ENCODE measurements at places on chromosomes 7 and 10. TPM values are rescaled to one million over a fixed set of nuclear protein-coding genes. Genes with fewer than 3 reads are reported as not detected.

GRCh38 chr10:80414142-80414895, 6.0 kb downstream of the PRXL2A start:
- no peak for DNase-seq

GRCh38 chr7:111763221-111763801, 201.0 kb upstream of the IMMP2L start:
- no peak for DNase-seq

- DNase-seq: no peak
These were observed 482.4 kb upstream of the SEMA3D start for GRCh38 chr7:85669225-85669624.

- DNase-seq: no peak
These were observed 59.2 kb downstream of the LHPP start for GRCh38 chr10:124520558-124521428.

DNA sequence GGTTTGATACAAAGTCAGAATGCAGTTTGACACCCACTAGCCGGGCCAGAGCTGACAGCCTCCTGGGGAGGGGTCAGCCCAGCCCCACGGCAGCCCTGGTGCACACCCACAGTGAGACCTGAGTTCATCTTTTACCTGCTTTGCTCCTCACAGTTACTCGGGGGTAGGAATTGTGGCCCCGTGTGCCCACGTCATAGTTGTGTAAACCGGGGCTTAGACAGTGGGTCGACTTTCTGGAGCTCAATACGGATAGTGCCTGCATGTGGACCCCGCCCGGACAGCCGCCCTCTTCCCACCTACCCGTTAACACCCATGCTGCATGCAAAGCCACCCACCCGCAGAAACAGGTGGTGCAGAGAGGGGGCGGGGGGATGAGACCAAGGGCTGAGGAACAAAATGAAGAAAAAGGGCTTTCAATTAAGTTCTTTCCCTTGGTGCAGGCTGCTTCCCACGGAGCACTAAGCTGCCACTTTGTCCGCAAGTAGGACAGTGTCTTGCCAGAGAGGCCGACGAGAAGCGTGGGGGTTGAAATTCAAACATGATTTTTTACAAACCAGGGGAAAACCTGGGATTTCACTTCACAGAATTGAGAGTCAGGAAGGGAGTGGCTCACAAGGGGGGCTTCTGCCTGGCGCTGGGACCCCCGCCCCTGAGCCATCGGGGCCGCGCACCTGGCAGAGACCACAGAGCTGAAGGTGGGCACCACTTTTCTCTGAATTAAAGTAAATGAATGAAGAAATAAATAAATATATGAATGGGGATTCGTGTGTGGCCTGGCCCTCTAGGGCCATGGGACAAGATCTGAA, 24.6 kb upstream of the FOXL3 start:
- DNase-seq: no peak

GRCh38 chr10:63522995-63523394, 1.8 kb downstream of the REEP3 start:
- DNase-seq: no peak

DNA sequence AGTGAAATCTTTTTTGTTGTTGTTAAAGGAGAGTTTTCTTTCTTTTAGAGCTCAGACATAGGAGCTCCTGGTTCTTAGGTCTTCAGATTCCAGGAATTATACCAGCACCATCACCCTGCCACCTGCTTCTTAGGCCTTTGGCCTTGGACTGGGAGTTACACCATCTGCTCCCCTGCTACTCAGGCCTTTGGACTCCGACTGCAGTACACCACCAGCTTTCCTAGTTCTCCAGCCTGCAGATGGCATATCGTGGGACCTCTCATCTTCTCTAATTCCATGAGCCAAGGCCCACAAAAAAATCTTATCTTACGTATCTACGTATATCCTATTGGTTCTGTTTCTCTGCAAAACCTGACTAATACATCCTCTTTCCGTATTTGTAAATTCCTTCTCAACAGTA, 5.1 kb upstream of the TACC2 start:
- no peak for DNase-seq

GRCh38 chr7:17631061-17631460, 309.2 kb downstream of the SNX13 start:
- no peak for DNase-seq

GRCh38 chr7:42274053-42274452, 37.0 kb upstream of the GLI3 start:
- no peak for DNase-seq

DNA sequence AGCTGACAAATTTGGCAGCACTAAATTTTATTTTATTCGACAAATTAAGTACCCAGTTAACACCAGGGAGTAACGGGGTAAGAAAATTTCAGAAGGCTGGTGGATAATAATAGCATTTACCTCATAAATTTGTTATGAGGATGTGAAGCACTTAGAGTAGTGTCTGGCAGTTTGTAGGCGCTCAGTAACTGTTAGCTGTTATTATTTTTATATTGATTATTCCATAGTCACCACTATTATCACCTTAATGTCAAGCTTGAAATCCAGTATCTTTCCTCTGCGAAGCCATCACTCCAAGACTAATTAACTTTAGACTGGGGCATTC, 563 bp upstream of the COA1 start:
- DNase-seq: no peak

GRCh38 chr7:142669074-142669654, 80.1 kb upstream of the PRSS1 start:
- no peak for DNase-seq

DNA sequence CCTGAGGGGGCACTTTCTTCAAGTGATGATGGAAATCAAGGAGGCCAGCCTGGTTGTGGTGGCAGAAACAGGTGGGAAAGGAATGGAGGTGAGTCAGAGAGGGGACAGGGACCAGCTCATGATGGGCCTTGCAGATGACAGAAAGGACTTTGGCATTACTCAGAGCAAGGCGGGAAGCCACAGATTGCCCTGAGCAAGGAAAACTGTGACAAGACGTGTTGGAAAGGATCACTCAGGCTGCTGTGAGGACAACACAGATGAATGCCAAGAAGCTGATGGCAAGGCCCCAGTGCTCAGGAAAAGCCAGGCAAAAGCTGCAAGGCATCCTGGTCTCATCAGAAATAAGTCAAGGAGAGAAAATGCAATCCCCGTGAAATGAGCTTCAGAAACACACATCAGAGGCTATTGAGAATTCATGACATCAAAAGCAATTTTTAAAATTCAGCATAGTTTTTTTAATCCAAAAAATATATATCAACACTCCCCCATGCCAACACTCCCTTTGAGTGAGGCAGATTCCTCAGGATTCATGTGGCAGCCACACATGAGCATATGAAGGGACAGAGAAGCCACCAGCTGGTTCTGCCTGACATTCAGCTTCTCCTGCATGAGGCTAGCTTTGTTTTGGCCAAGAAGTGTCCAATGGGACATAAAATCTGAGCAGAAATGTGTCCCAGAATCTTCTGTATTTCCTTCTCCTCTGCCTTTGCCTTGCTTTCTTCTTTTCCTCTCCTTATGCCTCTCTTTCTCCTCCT, 244.5 kb upstream of the MYO3A start:
- DNase-seq: no peak

- no peak for DNase-seq
These were observed 79.7 kb downstream of the TBXAS1 start for GRCh38 chr7:139908792-139909191.

GRCh38 chr7:12458520-12459131, 55.0 kb upstream of the VWDE start:
- DNase-seq: peak; percentile 5

DNA sequence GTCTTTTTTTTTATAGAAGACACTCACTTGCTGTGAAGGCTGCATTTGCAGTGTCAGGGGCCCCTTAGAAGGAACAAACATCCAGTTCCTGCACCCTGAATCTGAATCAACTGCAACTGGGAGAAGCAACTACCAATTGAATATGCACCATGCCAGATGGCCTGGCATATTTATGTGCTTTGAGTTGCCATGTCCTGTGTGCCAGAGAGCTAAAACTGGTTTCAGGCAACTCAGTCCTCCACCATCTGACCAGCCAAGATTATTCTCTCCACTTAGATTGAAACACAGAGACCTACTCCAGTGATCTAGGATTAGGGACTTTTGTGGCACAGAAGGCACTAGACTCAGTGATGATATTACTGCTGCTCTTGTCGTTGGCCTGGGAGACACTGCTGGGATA, 225.4 kb downstream of the HECW1 start:
- no peak for DNase-seq

- no peak for DNase-seq
These were observed 62.8 kb upstream of the ADGRA1 start for GRCh38 chr10:133024704-133025557.

DNA sequence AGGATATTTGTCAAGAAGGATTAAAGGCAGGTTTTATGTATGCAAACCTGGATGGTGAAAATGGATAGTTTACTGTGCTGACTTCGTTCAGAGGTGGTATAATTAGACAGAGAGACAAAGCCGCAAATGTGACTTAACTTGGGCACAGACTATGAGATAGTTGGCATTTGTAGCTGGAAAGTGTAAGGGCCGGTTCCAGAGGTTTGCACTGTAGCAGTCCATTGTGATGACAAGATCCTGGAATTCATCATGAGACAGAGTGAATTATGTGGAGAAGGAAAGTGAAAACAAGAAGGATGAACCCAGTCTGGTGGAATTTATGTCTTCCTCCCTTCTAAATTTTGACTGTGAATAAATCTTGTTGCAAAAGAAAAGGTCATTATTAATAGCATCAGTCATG, 139.0 kb downstream of the CNTNAP2 start:
- no peak for DNase-seq

DNA sequence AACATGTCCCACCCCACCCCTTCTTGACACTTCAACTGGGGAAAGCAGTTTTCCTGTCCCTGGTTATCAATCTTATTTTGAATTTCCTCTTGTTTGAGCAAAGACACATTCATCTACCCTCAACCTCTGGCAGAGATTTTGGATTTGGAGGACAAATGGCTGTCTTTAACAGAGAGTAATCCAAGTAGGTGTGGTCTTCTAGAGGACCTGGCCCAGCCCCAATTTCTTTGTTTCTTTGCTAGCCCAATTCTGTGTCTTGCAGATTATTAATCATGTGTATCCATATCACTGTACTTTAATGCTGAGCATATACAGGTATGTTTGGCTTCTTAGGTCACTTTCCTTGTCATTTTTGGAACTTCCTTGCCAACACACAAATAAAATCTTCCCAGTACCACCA, 58.8 kb upstream of the ADCY1 start:
- no peak for DNase-seq

- no peak for DNase-seq
These were observed 10.6 kb downstream of the CPA4 start for GRCh38 chr7:130303551-130303950.

DNA sequence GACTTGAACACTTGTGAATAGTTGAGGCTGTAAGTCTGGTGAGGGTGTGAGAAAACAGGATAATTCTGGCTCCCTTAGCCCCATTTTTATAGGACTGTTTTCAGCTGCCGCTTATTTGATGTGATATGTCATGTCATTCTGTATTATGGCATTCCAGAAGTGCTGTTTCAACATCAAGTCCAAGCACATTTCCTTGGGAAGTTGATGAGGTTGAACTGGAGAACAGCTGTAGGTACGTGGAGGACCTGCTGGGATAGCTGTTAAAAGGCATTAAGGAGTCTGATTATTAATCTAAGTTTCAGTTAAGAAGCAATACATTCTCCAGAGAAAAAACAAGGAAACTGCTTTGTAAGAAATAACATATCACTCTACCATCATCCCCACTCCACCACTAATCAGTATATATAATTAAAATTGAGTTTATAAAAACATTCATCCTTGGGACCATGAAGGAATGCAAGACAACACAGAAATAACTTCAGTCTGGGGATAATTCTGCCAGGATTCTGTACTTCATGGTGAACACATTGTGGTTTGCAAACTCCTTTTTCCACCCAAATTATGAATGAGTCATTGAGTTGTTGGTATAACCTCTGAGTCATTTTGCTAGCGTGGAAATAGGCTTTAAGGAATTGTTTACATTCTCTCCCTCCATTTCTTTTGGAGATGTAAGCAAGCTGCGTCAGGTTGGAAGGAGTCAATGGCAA, 39.9 kb upstream of the TMEM229A start:
- DNase-seq: no peak

- DNase-seq: no peak
These were observed 221.4 kb upstream of the PITRM1 start for GRCh38 chr10:3393958-3394357.

DNA sequence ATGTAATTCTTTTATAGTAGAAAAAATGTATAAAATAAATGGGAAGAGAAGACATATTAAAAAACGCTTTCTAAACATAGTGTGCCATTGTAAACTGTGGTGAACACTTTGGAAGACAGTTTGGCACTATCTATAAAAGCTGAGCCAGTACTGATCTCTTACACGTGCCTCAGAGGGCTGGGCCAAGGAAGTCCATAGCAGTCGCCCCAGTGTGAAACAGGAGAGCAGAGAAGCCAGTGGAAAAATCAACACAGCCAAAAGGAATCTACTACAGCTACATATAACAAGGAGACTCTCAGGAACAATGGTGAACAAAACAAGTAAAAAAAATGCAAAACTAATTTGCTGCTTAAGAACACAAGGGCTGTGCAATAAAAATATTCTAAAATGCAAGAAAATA, 20.6 kb downstream of the SEPHS1 start:
- DNase-seq: no peak

- no peak for DNase-seq
These were observed 51.6 kb downstream of the CREB3L2 start for GRCh38 chr7:137950263-137950621.

LIPK gene
- not detected for polyA plus RNA-seq

CPN1 gene
- 3.1 TPM for polyA plus RNA-seq

RNF148 gene
- polyA plus RNA-seq: 0.21 TPM

FFAR4 gene
- polyA plus RNA-seq: not detected

ADCY1 gene
- polyA plus RNA-seq: 2.8 TPM

OR2A5 gene
- not detected for polyA plus RNA-seq

ERVW-1 gene
- 0.55 TPM for polyA plus RNA-seq

EBF3 gene
- 1.1 TPM for polyA plus RNA-seq

GDF10 gene
- polyA plus RNA-seq: 1.1 TPM

PTER gene
- polyA plus RNA-seq: 25.1 TPM

IQUB gene
- 6.7 TPM for polyA plus RNA-seq

CRCP gene
- polyA plus RNA-seq: 25.2 TPM

PIK3AP1 gene
- polyA plus RNA-seq: 5.4 TPM
